ENCODE measurements at places on chromosomes 4 and X.
A peak's percentile ranks its signal among the peaks of the same experiment; 100 is the strongest.

GRCh38 chr4:19375136-19375804, 876.4 kb upstream of the SLIT2 start:
- no peak for DNase-seq

- no peak for DNase-seq
Measured at GRCh38 chr4:24164054-24164693, 274.3 kb upstream of the PPARGC1A start.

GRCh38 chr4:47187608-47188007, 156.2 kb downstream of the GABRB1 start:
- DNase-seq = no peak

GRCh38 chrX:64202808-64203325, 2.6 kb downstream of the AMER1 start:
- DNase-seq = no peak

- DNase-seq = no peak
Measured at GRCh38 chr4:3256230-3257102, 7.5 kb downstream of the MSANTD1 start.

GRCh38 chr4:108783665-108784463, 21.0 kb upstream of the ETNPPL start:
- no peak for DNase-seq

DNA sequence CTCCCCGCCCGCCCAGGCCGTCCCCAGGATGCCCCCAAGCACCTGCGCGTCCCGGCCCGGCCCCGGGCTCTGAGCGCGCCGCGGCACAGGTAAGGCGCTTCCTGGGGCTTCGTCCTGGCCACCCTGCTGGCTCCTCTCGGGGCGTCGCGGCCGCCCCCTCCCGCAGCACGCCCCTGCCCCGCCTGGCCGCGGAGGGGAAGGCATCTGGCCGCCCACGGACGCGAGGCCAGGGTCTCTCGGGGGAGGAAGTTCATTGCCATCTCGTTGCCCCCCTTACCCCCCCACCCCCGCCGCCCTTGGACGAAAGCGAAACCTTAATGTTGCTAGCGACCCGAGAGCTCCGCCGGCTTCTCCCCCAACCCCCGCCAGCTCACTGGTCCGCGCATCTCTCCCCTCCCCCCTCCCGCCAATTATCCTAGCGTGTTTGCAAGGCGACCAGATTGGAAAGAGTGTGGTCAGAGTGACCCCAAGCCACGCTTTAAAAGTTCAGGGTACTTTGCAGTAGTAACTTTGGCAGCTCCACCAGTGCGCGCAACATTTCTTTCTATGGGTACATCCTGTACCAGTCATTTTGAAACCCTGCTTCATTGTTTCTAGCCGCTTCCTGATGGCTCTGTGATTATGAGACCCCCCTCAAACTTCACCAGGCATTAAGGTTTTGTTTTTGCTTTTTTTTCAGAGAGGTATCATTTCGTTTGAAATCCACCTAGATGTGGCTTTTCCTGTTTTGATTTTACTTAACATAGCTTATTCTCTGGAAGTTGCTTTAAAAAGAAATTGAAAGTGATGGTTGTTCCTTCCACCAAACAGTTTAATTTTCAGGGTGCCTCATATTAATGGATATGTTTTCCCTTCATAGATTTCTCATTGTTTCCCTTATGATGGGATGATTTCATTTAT, 626 bp downstream of the TBC1D1 start:
- peak; percentile 15 for DNase-seq

Data from K562 (cell line).